Stimulated activated CD8-positive, alpha-beta memory T cell treated with anti-CD3 and anti-CD28 coated beads, Interleukin-7, amount 100 ng/mL, for 48 hours (primary cell): ENCODE measurements at places on chromosomes 16 and 17.

- no peak for DNase-seq
Measured at GRCh38 chr17:57860414-57860999, 10.7 kb upstream of the MRPS23 start.

DNA sequence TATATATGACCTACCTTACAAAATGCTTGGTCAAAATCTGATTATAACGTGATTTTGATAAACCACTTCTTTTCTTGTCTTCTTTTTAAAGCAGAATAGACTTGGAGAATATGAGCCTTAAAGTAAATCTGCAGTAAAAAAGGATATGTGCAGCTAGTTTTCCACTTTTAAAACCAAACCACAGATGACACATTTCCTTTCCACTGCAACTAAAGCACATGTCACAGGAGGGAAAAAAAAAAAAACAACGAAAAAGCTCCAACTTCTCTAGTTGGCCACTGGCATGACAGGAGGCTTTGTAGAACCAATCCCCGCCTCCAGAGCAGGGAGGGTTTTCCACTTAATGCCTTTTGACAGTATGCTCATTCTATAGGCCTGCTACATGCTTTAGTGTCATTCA is at the start of gene EVI2A:
EVI2A (minus strand) TSS at position 142 of the 400 bp plus-strand sequence. CDS start 2,609 bp downstream, outside the sequence.
- peak; percentile 76 for DNase-seq

- DNase-seq = no peak
Measured at GRCh38 chr16:12600536-12601256, 203.0 kb downstream of the CPPED1 start.

DNA sequence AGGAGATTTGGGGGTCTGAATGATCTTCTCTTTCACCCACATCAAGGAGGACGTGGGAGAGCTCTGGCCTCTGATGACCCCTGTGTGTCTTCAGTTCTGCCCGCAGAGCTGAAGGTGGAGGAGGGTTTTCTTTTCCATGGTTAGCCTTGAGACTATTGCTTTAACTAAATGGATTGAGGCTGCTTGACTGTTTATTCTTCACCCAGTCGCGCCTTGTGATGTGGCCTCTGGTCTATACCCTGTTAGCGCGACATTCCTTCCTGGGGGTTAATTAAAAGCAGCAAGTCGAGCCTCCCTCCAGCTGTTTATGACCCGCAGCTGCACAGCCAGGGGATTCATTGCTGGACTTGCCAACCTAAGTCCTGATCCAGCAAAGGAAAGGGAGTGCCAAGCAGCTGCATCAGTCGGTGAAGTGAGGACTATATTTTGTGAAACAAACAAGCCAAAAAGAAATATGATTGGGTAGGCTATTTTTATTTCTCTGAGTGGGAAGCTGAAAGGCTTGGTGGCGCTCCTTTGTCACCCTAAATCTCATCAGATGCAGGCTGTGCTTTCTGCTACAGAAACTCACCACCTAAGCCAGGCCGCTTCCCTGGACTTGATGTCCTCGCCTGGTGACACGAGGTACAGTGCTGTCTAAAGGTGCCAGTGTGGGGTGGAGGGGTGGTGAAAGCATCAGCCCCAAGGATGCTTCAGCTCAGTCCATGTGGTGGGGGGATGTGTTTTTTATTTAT is 11.0 kb upstream of the SEC14L1 start:
- no peak for DNase-seq

GRCh38 chr17:16935241-16935663 is 36.7 kb downstream of the TNFRSF13B start:
- DNase-seq = no peak

DNA sequence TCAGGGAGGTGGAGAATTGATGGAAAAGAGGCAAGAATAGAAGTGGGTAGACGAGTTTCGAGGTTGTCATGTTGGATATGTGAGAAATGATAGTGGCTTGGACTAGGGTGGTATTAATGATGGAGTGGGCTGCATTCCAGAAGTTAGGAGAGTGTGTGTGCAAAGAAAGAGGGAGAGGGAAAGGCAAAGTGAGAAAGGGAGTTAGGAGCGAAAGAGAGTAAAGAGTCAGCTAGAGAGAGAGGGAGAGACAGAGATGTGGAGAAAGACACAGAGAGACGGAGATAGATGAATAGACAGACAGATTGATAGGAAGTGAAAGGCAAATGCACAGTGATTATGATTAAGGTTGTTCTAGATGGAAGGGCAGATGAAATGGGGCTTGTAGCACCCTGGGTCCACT is 5.4 kb upstream of the GPR139 start:
- DNase-seq = no peak

DNA sequence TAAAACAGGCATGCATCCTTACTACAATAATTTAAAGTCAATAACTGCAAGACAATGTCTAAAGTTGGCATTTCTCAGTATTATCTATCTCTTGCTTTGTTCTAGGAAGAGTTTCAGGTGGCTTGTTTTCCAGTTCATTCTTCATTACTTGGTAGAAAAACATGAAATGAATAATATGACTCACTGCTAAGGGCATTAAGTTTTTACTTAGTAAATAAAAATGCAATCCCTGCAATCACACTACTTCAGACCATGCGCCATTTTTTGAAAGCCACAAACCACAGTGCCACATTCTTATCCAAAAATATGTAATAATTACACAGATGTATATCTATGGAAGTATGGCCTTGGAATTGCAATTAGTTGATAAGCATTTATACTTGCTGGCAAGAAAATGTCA is 55.4 kb downstream of the CREBBP start:
- DNase-seq = no peak

DNA sequence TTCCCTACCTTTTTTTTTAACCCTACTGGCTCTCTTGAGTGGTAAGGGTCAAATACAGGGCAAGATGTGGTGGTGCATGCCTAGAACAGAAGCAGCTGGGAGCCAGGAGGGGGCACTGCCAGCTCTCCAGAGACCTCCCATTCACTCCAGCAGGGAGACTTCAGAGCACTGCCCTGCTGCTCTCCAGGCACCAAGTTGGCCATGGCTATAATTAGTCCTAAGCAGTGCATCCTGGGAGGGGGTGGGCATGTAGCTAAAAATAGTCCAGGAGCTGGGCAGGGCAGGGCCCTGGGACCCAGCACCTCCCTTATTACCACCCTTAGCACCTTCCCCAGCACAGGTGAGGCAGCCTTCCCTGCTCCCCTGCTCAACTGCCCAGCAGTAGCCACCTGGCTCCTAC is 3.5 kb downstream of the CORO6 start:
- DNase-seq = no peak

DNA sequence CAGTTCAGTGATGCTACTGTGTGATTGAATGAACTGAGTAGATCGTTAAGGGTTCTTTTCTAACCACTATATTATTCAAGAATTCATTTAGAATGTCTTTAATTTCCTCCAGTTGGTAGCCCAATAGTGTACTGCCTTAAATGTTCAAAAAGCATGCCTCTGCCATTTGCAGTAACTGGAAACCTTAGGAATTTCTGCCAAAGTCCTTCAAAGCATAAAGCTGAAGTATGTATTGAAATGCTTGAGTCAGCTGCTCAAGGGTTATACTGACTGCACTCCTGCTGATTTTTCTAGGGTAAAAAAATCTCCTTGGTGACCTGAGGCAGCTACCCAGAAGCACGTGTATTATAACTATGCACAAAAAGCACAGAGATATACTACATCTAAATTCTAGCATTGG is 56.5 kb downstream of the SNTB2 start:
- no peak for DNase-seq

DNA sequence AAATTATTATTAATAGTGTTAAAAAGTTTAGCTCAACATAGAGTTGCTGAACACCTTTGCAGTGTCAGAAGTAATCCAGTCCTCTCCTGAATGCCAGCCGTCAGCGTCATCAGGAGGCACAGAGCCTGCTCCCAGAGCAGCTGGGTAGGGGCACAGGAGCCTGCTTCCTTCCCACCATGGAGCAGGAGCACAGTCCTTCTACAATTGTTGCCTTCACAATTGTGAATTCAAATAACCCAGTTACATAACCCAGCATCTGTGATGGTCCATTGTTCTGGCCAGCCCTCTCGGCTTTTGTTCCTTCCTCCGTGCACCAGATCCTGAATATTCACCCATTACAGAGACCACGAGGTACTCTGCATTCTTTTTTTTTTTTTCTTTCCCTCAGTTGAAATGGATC is 393.9 kb upstream of the MAF start:
- no peak for DNase-seq

DNA sequence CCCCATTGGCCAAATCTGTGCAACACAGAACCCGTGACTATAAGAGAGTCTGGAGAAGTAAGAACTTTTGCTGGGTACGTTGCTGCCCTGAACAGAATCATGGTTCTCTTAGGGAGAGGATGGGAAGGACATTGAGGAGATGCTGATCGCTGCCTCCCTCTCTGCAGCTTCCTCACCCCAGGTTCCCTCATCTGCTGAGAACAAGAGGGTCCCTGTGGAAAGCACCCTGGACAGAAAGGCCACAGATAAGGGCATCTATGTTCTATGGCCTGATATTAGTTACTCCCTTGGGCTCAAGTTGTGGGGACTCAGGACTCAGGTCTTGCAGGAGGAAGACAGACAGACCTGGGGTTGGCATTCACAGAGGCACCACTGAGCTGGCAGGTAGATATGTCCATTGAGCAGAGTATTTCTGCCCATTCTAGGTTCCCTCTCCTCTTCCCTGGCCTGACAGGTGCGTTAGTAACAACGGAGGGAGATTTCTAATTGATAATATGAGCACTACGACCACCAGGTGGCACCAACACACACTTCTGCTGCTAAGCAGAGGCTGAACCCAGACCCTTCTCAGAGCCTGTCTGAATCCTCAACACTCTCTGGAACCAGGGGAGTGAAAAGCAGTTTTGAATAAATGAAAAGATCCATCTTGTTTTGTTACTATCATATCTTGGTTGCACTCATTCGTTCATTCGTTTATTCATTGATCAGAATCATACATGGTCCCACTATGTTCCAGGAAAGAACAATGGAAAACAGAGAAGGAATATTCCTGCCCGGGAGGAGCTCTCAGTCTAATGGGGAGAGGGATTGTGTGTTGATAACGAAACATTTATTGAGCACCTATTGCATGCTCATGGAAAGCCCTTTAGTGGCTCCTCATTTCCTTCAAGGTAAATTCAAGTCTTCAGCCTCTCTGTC is 56.4 kb downstream of the SLC6A2 start:
- DNase-seq = no peak

DNA sequence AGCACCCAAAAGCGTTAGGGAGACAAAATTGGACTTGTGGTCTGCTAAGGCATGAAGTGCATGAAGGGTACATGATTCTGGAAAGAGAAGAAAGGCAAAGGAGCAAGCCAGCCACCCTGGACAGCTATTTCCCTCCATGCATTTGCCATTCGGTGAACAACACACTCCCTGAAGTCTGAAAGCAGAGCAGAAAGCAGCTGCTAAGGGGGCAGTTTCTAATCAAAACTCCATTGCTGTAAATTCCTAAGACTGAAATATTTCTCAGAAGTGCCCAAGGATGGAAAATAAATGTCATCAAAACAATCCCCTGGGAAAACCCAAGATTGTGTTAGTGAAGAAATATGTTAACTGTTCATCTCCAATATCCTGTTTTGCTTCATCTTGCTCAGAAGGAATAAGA is 44.3 kb downstream of the PMP22 start:
- DNase-seq = no peak

DNA sequence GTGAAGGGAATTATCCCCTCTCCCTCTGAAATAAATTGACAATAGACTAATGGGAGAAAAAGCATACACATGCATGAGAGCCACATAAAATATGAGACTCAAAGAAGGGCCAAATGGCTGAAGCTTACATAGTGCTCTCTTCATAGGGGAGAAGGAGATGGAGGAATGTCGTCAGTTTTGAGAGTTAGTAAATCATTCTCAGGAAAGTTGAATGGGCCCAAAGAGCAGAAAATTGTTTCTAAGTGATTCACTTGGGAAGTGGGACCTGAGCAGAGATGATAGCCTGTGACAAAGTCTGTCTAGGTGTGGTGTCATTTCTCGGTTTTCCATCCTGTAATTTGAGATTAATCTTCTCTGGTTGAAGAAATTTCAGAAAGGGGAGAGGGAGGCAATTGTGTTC is 35.0 kb downstream of the BCAS3 start:
- no peak for DNase-seq

GRCh38 chr17:2929881-2930533 is 133.4 kb downstream of the OR1D5 start:
- DNase-seq = peak; percentile 8

DNA sequence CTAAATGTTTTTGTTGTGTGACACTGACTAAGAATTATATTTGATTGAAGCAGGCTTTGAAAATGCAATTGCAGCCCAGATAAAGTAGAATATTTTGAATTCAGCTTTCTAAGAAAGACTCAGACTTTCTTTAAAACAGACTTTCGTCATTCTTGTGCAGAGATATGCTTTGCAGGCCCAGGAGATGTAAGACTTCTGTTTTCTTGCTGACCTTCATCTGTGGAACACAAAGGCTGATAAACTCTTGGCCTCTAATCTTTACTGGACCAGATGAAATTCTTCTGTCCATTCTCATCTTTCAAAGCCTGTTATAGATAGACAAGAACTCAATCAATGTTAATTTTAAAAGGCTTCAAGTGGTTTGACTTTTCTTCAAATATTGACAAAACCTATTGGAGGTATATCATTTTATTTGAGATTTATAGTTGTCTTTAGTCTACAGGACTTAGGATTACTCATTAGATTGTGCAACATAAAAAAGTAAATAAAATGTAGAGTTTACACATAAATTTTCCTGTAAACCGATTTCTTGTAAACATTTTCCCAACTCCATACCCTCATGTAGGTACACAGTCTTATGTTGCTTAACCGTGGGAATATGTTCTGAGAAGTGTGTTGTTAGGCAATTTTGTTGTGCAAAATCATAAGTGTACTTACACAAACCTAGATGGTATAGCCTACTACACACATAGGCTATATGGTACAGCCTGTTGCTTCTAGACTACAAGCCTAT is 94.2 kb downstream of the MAP2K4 start:
- DNase-seq = no peak

- DNase-seq = no peak
Measured at GRCh38 chr16:3569851-3570250, 7.4 kb downstream of the NLRC3 start.

- DNase-seq = no peak
Measured at GRCh38 chr17:6492892-6493674, 48.8 kb downstream of the PIMREG start.

DNA sequence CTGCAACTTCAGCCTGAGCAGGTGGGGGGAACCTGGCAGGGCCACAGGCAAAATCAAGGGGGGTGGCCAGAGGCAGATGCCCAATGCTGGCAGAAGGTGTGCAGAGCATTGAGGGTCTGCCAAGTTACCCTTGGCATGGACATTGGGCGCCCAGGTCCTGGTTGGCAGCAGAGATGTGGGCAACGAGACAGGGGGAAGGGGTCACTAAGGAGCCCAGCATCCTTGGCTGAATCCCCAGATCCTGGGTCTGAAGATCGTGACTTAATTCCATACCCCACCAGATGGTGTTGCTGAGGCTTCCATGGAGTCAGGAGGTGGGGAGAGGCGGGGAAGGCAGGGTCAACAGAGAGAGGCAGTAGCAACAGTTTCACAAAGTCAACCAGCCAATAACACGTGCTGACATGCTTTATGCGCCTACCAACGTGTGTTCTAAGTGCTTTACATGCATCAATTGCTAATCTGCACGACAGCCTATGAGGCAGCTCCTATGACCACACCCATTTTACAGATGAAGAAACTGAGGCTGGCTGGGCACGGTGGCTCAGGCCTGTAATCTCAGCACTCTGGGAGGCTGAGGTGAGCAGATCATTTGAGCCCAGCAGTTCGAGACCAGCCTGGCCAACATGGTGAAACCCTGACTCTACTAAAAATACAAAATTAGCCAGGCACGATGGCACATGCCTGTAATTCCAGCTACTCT is 83.3 kb downstream of the GSG1L start:
- DNase-seq = no peak
